ENCODE measurements at places on chromosomes 7 and 10.

DNA sequence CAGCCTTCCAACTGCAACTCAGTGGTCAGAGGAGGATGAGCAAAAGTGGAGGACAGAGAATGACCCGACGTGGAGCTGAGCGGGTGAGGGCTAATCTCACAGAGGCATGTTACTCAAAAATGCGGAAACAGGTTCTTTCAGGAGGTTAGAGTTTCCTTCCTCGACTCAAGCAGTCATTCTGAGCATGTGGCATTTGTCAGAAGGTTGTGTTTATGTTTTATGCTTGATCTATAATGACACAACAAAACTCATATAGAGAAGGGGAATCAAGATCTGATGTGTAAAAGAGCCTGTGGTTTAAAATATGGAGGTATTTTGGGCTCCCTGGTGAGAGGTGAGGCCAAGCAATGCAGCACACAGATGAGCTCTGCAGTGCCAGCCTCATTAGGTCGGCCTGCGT lies 311.4 kb downstream of the ADARB2 start:
- no peak for DNase-seq

DNA sequence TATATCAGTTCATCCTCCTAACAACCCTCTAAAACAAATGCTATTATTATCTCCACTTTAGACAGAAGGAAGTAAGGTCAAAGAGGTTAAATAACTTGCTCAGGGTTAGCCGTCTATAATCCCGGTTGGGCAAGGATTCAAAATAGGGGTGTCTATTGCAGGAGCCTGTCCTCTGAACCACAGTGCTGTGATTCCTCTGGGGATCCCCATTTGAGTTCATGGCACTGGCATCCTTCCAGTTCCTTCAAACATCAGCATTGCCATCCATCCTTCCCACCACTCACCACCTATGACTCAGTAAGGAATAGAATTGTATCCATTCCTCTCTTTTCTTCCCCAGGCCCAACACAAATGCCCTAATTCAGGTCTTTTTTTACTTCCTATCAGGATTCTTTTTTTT lies 25.6 kb downstream of the HPS6 start:
- no peak for DNase-seq

- DNase-seq, result no peak
These were observed 20.6 kb downstream of the DNAJB6 start for GRCh38 chr7:157357129-157358040.

DNA sequence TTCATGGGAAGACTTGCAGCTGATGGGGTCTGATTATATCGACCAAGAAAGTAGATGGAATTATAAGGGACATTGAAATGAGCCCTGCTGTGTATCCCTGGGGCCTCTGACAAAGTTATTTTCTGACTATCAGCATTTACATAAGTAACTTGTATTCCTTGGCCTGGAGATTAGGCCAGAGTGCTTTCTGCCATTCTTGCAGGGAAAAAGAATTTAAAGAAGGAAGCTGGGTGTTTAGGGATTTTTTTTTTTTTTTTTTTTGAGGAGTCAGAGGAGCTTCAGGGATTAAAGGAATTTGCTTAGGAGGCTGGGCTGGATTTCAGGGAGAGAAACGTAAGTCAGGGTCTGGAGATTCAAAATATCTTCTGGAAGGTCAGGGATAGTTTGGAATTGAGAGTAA lies 4.6 kb downstream of the SPAM1 start:
- DNase-seq, result no peak

DNA sequence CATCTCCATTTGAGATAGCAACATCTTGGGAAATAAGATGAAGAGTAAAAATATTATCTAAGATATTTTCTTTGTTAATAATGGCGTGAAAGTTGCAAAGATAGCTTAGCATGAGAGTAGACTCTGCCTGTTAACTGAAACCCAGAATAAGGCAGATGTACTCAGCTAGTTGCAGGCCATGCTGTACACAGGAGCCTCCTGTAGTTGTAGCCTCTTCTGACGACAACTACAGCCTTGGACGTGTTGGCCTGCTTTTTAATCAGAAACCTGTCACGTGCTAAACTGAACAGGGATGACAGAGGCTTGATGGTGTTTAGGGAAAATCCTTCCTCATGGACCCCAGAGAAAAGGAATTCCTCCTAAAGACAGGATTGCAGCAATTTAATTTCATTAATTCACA lies 155.1 kb upstream of the TMEM229A start:
- no peak for DNase-seq

- no peak for DNase-seq
These were observed 176.9 kb downstream of the PTPRN2 start for GRCh38 chr7:158410720-158411119.

DNA sequence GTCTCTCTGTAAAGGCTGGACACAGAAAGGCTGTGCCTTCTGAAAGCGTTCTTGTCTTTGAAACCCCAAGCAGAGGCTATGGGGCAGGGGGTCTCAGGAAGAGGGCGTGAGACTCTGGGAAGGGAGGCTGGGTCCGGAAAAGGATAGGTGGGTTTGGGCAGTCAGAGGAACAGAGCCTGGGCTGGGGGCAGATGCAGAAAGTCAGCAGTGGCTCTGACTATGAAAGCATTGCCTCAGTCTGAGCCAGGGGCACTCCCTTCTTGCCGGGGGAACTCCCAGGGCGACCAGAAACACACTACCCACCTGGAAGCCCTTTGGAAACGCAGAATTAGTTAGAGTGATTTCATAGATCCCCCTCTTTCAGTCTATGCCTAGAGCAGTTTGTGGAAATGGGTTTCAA lies 72.0 kb downstream of the VWA2 start:
- DNase-seq, result no peak

DNA sequence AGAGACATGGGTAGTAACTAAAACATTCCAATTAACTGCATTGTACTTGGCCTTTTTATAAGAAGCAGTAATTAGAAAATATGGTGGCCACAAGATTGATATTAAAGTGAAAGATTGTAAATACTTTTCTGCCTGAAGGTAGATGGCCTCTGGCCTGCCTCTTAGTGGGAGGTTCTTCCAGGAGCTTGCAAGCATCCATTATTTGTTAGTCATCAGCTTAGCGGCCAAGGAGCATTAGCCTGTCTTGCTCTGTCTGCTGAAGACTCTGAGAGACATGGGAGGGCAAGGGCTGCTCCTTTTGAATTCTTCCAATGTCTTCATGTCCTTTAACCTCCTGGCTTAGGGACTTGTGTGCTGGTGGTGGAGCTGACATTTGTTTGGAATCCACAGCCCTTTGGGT lies 80.4 kb downstream of the TCF7L2 start:
- no peak for DNase-seq

DNA sequence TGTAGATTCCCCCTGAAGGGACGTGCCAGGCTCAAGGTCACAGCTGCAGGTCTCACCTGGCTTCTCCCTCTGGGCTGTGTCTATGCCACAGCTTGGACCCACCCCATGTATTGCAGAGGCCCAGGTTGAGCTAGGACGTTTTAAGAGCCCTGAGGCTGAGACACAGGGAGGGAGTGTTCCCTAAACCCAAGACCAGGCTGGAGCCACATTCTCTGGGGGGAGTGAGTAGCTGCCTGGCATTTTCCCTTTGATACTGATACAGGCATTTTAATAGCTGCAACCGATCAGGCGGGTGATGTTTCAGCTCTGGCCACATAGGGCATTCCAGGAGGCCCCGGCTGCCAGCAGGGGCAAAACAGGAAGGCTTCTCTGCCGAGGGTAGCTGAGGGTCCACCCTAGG lies 13.4 kb downstream of the COL13A1 start:
- DNase-seq, result no peak

DNA sequence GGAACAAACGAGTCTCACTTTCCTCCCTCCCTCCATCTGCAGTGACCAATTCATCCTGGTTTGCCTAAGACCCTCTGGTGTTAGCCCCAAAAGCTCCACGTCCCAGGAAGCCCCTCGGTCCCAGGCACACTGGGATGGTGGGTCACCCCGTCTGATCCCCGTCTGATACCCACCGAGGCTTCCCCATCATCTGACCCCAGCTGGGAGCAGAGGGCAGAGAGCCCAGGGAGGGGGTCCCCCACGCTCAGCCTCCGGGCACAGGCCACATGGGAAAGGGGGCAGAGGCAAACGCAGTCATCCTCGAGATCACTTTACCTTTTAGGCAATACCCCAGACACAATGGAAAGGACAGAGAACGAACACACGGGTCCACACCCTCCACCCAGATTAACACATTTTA lies 291.6 kb upstream of the PPP2R2D start:
- no peak for DNase-seq

DNA sequence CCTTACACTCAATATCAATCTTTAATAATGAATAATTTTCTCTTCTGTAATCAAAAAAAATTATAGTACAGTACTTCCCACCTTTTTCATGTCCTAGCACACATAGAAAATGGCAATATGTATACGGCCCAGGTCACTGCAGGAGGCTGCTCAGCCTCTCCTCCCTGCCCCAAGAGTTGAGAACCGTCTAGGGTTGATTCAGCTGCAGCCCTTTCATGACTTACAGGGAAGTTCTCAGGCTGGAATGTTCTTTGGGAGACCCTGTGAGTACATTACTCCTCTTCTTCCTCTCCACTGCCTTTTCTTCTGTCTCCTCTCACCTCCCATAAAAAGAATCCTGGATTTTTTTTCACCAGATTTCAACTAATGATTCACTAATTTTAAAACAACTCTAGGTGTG lies 180.0 kb downstream of the HDAC9 start:
- no peak for DNase-seq

- no peak for DNase-seq
These were observed 6.6 kb upstream of the PITRM1 start for GRCh38 chr10:3179174-3179573.

DNA sequence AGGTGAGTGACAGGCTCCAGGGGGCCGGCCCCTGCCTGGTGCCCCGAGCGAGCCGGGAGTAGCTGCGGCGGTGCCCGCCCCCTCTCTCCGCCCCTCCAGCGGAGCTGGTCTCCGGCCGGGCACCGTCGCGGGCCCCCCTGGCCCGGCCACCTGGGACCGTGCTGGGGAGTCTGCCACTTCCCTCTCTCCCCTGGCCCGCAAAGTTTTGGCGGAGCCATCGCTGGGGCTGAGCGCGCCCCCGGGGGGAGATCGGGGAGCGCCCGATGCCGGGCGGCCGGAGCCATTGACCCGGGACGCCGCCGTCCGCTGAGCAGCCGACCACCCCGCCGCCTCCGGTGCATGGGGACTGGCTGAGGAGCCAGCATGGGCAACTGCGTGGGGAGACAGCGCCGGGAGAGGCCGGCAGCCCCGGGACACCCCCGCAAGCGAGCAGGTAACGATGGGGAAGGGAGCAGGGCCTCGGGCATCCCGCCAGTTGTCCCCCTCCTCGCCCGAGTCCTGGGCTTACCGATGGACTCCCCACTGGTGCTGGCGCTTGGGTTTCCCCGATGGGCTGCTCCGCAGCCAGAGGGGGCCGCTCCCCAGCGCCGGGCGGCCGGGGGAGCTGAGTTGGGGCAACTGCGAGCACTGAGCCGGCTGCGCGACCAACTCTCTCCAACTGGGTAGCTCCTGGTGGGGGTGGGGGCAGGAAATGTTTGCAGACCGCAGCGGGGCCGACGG lies at the start of gene UBTD1:
UBTD1 (plus strand) TSS at position 84 of the 720 bp plus-strand sequence; CDS start at position 364, 280 bp downstream.
- no peak for DNase-seq

DNA sequence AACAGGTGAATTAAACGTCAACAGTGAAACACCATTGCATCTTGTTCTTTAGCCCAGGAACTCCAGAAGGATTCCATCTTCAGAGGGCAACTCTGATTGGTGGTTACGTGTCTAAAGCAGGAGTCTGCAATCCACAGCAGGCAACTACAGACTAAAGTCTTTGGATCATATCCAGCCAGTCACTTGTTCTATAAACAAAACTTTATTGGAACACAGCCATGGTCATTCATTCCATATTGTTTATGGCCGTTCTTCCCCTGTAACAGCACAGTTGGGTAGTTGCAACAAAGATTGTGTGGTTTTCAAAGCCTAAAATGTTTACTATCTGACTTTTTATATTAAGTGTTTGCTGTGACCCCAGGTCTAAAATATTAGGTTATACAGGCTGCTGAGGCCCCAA lies 94.7 kb upstream of the IMMP2L start:
- no peak for DNase-seq

GRCh38 chr7:98831641-98832221 lies 38.1 kb downstream of the TMEM130 start:
- no peak for DNase-seq

DNA sequence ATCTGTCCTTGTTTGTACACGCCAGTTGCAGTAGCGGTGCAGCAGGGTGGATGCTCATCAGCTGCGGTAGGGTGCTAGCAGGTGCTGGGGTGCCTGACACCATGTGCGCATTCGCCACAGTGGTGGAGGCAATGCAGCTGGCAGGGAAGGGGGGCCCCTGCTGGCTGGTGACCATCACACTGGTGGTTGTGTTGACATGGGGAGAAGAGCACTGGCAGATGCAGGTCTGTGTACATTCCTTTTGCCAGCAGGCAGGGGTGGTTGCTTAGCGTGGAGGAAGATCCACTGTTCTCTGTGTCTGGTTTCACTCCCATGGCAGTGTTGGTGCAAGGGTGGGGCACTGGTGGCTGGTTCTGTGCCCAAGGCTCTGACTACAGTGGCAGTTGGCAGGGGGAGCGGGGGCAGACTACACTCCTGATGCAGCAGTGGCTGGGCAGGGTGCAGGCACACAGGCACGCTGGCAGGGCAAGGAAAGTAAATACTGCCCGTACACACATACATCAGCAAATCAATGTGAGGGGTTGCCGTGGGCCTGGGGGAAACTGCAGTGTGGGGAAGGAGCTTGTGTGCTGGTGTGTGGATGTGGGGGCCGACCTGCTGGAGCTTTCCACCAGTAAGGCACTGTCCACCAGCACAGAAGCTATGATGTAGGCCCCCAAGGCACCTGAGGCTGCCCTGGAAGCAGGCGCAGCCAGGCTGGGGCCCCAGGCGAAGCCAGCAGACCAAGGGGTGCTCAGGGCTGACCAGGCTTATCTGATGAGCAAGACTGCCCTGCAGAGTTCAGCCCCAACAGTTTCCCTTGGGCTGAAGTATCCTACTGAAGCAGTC lies 87.2 kb upstream of the UNC5B start:
- no peak for DNase-seq

DNA sequence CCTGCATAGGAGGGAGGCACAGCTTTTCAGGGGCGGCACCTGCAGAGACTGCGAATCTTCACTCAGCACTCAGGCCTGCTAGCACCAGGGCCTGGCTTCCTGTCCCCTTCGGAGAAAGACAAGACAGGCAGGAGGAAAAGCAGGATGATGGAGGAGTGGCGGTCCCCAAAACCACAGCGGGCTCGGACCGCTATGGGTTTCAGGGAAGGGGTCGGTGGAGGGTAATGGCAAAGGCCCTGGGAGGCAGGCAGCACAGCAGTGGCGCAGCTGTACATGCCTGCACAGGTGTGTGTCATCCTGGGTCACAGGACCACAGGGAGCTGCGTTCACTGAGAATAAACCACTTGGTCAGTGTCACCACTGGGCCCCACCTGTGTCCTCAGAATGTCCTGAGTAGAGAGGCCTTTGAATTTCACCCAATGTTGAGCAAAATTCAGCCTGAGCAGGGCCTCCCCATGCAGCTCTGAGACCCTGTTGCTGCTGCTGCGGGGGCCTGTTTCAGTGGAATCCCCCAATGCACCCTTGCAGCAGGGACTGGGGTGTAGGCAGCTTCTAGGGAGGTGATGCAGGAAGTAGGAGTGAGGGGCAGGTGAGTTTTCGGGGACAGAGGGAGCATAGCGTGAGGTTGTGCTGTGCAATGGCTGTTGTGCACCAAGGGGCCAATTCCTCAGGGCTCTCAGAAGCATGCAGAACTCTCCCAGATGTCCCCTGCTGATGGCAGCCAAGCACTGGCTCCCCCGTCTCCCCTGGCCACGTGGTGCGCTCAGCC lies 90.6 kb upstream of the PPP2R2D start:
- no peak for DNase-seq

Data from C1 segment of cervical spinal cord (tissue), 14 donors.